CD8-positive, alpha-beta memory T cell (primary cell): ENCODE measurements at places on chromosomes 2 and 18.

DNA sequence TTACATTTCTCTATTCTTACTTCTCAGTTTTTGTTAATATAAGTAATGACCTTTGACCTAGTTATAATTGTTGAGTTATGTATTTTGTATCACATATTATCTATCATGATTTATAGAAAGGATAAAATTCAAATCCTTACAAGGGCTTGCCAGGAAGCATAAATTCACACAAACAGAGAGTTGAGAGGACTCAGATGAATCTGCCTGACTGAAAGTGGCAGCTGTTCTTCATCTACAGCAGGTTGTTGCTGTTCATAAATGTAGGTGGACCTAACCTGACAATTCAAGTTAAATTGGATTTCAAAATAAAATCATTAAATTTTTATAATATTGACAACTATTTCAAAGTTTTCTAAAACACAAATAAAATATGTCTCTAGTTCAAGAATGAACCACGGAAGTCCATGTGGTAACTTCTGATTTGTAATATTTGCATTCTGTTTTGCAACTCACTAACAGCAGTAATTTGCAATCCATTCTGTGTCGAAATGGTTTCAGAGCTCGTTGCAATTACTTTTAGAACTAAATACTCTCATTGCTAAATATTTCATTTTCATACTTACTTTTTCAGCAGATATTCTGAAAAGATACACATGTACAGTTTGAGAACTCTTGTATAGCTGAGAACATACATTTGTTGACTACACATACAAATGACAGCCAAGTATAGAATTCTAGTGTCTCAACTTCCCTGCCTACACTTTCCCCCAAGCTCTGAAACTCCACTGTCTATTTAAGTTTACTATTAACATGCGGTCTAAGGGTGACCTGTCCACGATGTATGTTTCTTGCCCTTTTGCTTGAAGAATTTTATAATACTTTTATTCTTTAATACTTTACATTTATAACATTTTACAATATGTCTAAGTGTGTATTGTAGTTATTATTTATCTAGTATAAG lies 25.7 kb downstream of the SCN7A start:
- DNase-seq, result no peak

DNA sequence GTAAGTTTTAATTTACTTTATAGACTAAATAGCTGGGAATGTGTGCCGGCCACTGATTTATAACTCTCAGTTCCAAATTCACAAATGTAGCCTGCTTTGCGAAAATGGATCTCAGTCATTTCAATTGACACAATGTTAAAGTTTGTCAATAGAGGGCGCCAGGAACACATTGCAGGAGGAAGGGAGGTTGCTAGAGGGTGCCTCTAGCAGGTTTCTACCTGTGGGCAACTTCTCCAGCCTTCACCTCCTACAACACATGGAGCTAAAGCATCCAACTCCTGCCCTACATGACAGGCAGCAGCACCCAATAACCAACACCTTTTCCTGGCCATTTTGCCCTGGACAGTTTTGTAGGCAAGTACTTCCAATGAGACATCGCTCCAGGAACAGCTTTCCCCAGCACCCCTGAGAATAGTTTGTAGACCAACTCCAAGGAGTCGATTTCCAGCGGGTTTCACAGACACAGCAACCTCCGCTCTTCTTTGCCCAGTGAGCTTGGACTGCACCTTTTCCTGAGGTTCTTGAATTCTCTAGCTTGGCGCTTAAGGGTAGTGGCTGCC lies 784.8 kb upstream of the CDH2 start:
- DNase-seq, result no peak

DNA sequence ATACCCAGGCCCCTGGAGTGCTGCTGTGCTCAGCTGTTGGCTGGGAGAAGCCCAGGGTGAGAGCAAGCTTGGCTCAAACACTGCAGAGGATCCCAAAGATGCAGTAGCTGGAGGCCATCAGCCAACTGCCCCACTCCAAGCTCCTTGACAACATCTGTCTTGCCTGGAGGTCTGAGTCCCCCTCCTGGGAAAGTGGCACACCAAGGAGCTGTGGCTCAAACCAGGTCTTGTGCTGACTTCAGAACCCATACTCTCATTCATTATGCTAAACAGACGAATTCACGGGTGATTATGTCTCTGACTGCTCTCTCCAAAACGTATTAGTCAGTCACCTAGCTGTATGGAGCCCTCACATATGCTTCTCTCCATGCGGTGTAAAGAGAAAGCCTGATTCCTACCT lies 206.1 kb downstream of the TTC32 start:
- no peak for DNase-seq

DNA sequence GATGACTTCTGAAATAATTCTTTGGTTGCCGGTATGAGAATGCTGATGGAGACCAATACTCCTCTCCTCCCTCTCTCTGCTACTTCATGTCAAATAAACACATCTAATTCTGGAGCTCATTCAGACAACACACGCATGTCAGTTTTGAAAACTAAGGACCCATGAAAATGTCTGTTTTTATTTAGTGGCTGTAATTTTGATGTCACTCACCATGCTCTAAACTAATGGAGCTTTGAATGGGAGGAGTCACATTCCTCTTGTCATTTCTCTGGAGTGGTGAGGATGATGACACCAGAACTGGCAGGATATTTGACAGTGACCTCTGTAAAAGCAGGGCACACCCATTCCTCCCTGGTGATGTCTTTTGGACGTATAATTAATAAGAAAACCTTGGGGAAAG lies 163.0 kb downstream of the PHLPP1 start:
- no peak for DNase-seq

DNA sequence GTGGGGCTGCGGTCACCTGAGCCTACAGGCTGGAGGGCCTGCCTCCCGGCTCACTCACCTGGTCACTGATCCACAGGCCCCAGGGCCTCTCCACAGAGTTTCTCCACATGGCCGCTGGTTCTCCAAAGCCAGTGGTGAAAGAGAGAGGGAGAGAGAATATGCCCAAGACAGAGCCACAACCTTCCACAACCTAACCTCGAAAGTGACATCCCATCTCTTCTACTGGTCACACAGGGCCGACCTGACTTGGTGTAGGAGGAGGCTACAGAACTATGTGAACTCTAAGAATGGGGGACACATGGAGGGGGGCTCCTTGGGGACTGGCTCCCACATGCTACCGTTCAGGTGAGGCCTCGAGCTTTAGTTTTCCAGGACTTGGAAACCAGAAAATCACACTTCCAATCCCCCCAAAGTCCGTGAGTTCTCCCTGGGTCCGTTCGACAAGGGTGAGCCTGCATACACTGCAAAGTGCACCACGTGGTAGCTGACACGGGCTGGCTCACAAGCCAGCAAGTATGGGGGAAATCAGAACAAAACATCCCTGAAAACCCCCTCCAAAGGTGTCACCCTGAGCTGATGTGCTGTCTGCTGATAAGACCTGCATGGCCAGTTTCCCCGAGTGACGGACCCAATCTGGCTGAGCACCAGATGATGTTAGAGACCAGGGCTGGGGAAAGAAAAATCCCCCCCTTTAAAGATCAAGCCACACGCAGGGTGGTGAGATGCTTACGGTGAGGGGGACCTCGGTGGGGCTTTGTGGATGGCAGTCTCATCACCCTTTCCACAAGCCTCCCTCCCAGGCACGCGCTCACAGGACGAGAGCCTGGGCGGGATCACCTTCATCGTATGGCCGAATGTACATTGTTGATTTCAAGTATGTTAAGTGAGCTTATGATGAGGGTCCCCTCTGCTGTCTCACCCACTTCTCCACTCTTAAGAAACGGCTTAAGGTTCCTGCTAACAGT lies 54.2 kb upstream of the SEMA4C start:
- DNase-seq, result peak; percentile 68

GRCh38 chr2:26725521-26725820 lies 32.9 kb downstream of the KCNK3 start:
- no peak for DNase-seq

GRCh38 chr18:35730691-35731370 lies 149.3 kb downstream of the GALNT1 start:
- no peak for DNase-seq

DNA sequence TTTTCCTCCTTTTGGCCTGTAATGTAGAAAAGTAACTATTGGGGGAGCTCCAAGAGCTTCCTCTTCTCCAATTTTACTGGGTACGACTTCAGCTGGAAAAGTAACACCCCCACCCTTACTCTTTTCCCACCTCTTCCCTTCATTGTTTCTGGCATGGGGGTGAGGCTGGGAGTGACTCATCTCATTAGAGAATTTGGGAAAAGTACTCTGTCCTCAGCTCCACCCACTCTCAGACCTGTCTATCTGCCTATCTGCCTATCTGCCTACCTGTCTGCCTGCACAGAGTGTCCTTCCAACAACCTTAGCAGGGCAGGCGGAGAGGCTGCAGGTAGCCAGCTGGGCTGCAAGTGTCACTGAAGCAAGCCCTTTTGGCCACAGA lies 93.6 kb downstream of the EPHA4 start:
- no peak for DNase-seq

GRCh38 chr18:13246591-13246990 lies 28.0 kb downstream of the LDLRAD4 start:
- DNase-seq, result no peak

- DNase-seq, result no peak
Measured at GRCh38 chr2:240917684-240918257, 11.6 kb downstream of the CROCC2 start.

GRCh38 chr18:13108330-13108729 lies 110.2 kb upstream of the LDLRAD4 start:
- no peak for DNase-seq

GRCh38 chr2:133223226-133223625 lies 345.0 kb downstream of the NCKAP5 start:
- no peak for DNase-seq

DNA sequence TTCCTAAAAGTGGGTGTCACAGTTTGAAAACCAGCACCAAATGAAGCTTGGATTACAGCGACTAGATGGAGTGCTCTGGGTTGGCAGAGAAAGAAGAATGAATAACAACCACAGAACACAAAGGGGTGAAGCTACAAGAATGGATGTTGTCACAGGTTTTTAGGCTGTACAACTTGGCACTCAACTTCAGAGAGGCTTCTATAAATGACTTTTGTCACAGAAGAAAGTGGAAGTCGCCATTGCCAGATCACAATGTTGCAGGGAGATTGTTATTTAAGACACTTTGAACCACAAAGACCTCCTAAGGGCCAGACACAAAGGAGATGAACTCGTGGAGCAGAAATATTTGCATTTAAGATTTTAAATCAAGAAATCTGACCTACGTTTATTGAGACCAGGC lies 354.2 kb downstream of the CDH7 start:
- no peak for DNase-seq

DNA sequence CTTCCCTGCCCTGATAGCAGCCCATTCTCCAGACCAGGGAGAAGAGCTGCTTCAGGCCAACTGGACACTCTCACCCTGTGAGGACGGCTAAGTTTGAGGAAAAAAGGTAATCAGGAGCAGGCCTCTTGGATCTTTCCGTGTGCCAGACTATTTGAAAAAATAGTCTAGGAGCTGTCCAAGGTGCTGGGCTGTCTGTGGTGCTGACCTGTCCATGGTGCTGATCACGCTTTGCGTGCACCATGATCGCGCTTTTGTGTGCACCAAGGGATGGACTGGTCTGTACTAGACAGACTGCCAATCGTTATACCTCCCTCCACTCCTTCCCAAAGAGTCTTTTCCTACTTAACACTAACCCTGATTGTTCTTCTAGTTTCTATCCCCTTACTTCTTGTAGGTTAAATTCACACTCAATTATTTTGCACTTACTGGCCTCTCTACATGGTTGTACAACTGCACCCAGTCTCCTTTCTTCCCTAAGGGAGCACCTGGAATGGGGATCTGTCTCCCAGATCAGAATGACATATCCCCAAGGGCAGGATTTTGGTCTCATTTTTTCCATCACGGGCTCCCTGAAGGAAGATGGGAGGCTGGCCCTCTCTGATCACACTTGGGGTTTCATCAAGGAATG lies 295.4 kb downstream of the CELF4 start:
- DNase-seq, result no peak

DNA sequence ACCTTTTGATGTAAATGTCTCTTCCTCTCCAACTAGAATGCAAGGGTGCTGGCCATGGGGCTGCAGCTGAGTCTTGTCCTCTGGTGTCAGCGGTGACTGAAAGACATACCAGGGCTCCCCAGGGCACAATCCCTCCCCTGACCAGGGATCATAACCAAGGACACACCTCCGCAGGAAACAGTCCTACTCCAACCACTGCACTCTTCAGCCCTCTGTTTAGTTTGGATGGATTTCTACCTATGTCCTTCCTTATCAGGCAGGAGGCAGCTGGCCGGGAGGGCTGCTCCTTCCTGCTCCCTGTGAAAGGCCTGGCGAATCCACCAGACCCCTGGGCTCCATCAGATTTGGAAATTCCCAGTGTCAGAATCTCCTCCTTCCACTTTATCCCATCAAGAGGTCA lies 185.2 kb upstream of the ID2 start:
- DNase-seq, result no peak

- DNase-seq, result no peak
Measured at GRCh38 chr2:165776796-165777195, 17.3 kb downstream of the GALNT3 start.

DNA sequence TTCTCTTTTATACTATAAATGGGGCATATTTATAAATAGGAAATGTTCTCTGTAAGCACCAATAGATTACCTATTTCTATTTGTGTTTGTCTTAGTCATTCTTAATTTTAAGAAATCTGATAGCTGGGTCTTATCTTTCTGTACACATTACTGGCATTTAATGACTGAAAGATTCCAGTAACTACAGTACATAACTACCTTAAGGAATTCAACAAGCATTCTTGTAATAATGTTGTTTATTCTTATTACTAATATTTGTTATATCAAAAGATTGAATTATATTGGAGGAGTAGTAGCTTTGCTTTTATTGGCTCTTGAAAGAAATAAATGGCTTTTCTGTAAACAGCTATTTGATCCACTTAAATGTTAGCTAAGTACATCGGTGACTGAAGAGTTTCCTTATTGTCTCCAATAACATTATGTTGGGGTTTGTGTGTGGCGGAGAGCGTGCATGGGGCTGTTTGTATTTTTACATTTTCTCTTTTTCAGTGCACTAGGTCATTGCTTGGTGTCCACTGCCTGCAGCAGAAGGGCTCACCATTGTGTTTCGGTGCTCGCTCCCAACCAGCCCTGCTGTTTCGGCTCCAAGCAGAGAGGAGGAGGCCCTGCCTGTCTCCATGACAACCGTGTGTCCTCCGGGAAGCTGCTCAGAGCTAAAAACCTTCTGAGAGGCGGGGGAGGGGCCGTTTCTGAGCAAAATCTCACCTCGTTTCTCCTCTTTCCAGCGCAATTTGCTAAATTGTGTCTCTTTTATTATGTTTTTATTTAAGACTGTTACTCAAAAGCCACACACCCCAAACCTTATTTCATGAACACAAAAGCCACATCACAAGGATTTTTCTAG lies 112.5 kb upstream of the SLC38A11 start:
- DNase-seq, result no peak

- no peak for DNase-seq
Measured at GRCh38 chr2:166230024-166230723, 102.4 kb upstream of the SCN1A start.

- DNase-seq, result no peak
Measured at GRCh38 chr2:171431677-171432167, 2.1 kb downstream of the METTL8 start.
